ENCODE measurements at places on chromosomes 13 and 19.
A peak's percentile ranks its signal among the peaks of the same experiment; 100 is the strongest.

- DNase-seq, result no peak
Observed at GRCh38 chr13:47484548-47484947, 516.5 kb downstream of the SUCLA2 start.

GRCh38 chr19:7602935-7603497, 7.4 kb downstream of the CAMSAP3 start:
- DNase-seq, result no peak

DNA sequence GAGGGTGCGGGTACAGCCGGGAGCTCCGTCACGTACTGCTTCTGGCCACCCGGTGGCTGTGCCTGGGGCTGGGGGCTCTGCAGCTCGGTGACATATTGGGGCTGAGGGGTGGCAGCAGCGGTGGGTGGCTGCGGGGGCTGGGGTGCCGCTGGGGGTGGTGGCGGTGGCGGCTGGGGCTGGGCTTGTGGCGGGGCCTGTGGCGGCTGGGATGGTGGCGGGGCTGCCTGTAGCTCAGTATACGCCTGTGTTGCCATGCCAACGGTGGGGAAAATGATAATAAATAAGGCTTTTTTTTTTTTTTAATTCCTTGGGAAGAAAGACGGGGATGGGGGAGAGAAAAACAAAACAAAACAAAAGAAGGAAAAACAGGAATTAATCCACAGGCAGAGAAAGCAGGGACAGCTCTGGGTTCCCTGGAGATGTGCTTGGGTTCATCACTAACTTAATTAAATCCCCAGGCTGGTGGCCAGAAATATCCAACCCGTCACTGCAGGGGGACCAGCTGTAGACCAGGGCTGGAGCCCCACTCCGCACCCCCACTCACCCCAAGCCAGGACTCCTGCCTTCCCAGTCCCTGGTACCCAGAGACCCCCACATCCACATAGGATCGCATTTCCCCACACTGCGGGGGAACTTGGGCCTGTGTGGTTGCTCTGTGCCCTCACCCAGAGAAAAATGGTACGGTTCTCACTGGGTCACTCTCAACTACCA, 12.4 kb downstream of the RFX1 start:
- no peak for DNase-seq

- no peak for DNase-seq
Observed at GRCh38 chr19:7348587-7349230, at the start of gene ARHGEF18. ARHGEF18 (plus strand) TSS chr19:7348937; CDS start chr19:7362891, 13,954 bp downstream.

- DNase-seq, result no peak
Observed at GRCh38 chr13:111228262-111229144, 91.9 kb upstream of the TEX29 start.

DNA sequence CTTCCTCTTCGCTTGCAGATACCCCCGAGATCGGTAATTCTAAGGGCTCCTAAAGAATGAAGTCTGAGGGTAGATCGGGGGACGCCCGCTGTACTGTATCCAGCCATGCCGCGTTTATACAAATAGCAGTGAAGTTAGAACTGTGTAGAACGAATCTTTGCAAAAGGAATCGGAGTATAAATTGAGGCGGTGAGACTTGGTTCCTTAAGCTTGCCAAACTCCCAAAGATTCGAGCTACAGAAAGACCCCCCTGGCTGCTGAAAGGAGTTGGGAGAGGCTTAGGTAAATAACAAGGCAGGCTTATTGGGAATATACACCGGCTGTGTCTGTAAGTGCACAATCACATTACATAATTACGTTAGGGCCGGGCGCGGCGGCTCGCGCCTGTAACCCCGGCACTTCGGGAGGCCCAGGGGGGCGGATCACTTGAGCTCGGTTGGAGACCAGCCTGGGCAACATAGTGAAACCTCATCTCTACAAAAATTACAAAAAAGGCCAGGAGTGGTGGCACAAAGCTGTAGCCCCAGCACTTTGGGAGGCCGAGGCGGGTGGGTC, 12.2 kb downstream of the TMEM160 start:
- peak; percentile 58 for DNase-seq

DNA sequence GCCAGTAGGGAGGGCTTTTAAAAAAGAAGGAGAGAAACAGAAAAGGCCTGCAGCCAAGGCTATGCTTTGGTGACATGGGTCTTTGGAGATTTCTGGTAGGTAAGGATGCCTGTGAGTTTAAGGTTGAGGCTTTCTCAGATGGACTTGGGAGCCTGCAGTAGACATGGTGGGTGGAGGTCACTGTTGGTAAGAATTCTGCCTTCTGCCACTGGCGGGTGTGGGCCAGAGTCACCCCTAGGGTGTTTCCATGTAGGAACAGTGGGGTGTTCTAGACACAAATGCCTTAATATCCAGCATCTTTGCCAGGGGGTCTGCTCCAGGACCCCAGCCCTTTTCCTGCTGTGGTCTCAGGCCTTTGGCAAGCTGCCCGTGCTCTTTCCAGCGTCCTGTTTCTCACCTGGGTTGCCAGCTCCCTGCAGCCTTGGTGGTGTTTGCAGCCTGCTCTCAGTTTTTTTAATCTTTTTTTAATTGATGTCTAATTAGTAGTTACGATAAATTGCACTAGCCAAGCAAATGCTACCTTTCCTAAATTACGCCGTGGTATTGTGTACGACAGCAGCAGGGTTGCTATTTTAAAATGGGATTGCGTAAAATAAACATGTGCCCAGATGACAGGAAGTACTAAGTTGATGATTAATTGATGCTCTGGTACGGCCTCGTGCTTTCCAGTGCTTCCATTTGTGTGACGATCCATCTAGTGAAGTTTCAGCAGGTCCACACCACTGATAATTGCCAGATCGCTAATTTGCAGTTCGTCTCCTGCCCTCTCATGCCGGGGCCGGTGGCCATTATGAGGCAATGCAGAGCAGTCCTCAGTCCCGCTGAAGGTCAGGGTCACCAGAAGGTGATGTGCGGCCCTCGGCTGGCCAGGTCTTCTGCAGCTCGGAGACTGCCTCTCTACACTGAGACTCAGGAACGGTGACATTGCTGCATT, 35.3 kb upstream of the NPAS1 start:
- no peak for DNase-seq

DNA sequence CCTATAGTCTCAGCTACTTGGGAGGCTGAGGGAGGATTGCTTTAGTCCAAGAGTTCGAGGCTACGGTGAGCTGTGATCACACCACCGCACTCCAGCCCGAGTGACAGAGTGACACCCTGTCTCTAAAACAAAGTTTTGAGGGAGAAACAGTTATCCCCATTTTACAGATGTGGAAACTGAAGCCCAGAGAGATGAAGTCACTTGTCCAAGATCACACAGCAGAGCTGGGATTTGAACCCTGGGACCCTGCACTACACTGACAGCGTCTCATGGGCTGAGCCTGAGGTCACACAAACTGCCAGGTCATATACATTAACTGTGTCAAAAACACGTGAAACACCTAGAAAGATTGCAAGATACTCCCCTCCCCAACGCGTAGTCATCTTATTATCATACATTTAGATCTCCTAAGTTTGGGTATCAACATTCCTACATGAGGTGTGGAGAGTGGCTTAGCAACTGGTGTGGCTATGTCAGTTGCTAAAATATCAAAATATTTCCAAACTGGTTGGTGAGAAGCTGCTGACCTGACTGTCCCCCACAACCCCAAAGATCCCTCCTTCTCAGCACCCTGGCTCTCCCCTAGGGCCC, 8.2 kb downstream of the FCGBP start:
- DNase-seq, result no peak

DNA sequence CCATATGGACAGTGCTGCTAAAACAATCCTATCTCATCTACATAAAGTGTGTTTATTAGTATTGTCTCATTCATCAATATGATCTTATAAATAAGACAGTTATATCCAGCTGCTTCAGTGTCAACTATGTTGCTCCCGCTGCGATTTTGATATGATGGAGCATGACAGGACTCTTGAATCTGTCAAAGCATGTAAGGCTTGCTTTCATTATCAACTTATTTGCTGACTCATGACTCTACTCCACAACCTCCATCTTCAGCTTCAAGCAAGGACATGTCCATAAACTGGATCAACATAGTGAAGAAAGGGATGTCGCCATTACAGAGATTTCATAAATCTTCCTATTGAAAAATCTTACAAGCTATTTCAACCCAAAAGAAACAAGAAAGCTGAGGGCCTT, 2812.6 kb downstream of the PCDH9 start:
- no peak for DNase-seq

GRCh38 chr13:76813000-76813691, 73.1 kb downstream of the KCTD12 start:
- DNase-seq, result no peak

DNA sequence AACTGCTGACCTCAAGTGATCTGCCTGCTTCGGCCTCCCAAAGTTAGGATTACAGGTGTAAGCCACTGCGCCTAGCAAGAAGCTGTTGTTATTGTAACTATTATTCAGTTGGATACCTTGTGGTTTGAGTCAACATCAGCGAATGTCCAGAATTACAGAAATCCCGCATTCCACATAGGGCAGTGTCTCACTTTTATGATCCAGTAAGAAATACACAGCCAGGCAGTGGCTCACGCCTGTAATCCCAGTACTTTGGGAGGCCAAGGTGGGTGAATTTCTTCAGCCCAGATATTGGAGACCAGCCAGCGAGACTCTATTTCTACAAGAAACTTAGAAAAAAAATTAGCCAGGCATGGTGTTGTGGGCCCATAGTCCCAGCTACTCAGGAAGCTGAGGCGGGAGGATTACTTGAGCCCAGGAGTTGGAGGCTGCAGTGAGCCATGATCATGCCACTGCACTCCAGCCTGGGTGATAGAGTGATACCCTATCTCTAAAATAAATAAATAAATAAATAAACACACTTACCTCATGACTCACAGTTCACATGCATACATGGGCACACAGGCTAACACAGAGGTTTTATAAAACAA, 43.8 kb downstream of the SPTBN4 start:
- DNase-seq, result no peak

DNA sequence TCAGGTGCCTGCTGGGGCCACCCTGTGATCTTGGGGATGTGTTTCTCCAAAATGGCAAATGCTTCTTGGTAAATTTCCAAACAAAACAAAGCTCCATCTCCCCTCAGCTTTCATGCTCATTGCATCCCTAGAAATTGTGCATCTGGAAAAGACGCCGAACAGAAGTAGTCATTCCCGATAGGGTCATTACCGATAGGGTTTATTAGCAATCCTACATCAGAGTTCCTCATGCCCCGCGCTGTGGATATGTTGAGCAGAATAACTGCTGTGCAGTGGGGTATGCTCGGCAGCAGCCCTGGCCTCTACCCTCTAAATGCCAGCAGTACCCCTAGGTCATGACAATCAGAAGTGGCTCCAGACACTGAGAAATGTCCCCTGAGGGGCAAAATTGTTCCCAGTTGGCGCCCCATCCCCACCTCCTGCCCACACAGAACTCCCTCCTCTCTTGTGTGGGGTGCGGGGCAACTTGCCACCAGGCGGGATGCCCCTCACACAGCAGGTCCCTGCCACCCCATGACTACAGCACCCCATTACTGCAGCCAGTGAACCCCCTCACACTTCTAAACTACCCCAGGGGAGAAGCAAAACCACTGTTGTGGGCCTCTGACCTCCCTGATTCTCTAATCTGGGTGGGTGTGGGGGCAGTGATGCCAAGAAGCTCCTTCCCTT, 13.0 kb upstream of the SLC7A10 start:
- no peak for DNase-seq

GRCh38 chr13:25502031-25502430, 130.3 kb downstream of the ATP8A2 start:
- DNase-seq, result no peak

- DNase-seq, result no peak
Observed at GRCh38 chr19:35202722-35203688, 25.5 kb downstream of the FAM187B start.

DNA sequence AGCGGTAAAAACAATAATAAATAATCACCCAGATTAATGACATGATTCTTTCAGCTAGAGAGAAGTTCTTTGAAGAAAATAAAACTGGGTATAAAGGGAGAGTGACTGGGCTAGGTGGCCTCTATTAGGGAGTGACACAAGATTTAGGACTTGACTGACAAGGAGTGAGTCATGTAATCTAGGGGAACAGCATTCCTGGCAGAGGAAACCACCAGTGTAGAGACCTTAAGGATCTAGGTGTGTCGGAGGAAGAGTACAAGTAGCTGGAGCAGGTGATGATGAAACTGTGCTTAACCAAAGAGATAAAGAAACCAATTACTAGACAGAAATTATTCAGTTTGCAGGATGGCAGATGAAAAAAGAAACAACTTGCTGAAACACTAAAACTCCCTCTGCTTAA, 248.0 kb downstream of the RFC3 start:
- DNase-seq, result no peak

GRCh38 chr19:46015687-46016425, 7.0 kb downstream of the PGLYRP1 start:
- peak; percentile 67 for DNase-seq

DNA sequence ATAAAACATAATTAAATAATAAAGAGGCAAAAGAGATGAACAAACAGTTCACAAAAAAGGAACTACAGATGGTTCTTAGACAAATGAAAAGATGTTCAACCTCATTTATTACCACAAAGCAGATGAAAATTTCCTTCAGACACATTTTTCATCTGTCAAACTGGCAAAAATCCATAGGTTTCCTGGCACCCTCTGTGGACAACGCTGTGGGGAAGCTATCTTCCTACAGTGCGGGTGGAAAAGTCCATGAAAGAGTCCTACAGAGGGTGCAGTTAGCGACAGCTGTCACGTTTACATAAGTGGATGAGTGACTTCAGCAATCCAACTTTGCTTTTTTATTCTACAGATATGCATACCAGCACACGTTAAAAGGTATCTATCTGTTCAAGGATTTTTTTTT, 30.3 kb upstream of the PDCD5 start:
- no peak for DNase-seq

DNA sequence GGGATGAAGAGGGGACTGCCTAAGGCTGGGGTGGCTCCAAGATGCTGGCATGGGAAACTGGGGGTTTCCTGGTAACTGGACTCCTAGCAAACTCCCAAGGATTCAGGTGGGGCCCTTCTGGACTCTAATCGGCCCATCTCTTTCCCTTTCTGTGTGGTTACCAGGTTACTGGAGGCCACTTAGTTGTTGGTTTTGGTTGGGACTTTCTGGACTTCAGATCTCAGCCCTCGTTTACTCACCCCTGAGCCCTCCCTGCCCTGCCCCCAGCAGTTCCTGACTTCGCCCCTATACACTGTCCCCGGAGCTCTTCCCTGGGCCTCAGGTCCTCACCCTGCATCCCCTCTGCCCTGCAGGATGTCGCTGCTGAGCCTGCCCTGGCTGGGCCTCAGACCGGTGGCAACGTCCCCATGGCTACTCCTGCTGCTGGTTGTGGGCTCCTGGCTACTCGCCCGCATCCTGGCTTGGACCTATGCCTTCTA, 328 bp downstream of the CYP4F12 start:
- DNase-seq, result no peak

DNA sequence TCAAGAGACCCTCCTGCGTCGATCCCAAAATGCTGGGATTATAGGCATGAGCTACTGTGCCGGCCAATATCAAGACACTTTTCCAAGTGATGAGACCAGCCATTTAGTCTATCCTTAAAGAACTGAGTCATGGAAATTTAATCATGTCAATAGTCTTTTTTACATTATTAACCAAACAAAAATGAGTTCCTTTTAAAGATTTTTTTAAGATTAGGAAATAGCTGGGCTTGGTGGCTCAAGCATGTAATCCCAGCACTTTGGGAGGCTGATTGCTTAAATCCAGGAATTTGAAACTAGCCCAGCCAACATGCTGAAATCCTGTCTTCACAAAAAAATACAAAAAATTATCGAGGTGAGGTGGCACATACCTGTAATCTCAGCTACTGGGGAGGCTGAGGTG, 16.7 kb upstream of the ZNF564 start:
- peak; percentile 1 for DNase-seq

GRCh38 chr13:91955546-91956355, 557.3 kb downstream of the GPC5 start:
- no peak for DNase-seq

- DNase-seq, result no peak
Observed at GRCh38 chr19:30529876-30530275, 157.7 kb downstream of the ZNF536 start.

Data from ecto neural progenitor cell (in vitro differentiated cells).